ENCODE measurements at places on chromosomes 2 and 18.

DNA sequence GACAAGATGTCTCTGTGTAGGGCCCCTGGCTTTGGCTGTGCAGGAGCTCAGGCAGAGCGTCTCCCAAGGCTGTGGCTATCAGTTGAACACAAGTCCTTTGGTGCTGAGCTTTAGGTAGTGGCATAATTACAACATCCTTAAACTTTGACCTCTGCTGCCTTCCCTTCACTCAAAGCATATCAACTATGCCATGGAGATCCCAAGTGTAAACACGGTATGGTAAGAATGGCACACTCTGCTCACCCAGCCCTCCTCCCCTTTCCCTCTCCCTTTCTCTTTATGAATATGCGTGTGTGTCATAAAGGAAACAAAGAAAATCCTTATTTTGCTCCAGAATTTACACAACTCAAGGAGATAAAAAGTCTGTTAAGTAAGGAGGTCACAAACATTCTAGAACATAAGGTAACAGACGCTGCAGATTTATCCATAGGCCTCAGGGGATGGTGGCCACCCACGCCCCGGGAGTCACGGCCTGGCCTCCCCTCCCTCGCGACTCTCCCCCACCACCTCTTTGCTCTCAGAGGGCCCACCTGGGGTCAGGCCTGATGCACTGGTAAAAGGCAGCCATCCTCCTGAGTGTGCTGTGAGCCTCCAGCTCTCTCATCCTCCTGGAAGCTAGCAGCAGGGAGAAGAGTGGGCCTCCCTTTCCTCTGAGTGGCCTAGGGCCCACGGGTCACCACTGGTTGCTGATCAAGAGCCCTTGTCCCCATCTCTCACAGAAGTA lies 67.3 kb downstream of the CRACDL start:
- no peak for DNase-seq

- no peak for DNase-seq
Observed at GRCh38 chr18:30652387-30652786, 390.2 kb downstream of the DSC3 start.

GRCh38 chr18:35998967-35999366 lies 26.5 kb downstream of the RMP24 start:
- DNase-seq = no peak

GRCh38 chr2:26692279-26692896 lies at the start of gene KCNK3:
Gene KCNK3, plus strand, starts transcription at chr2:26692722. Its CDS starts 154 bp downstream, at chr2:26692876.
- DNase-seq = no peak

GRCh38 chr2:120195553-120195952 lies 27.6 kb downstream of the TMEM185B start:
- DNase-seq = no peak

DNA sequence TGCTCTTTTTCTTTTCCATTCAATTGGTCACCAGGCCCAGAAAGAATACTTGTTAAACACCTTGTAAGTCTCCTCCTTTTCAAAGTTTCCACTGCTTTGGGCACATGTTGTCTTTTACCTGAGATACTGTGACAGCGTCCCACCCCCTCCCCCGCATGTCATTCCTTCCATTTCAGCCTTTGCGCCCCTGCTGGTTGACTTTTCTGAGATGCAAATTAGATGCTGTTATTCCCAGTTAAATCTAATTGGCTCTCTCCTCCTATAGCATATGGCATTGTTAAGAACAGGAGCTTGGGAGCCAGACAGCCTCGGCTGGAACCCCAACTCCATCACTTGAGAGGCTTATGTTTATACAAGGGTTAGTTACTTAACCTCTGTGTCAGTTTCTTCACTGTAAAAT lies 80.3 kb upstream of the GAREM1 start:
- DNase-seq = no peak

Data from GM12864 (cell line).